ENCODE measurements at places on chromosomes 2 and 18.

GRCh38 chr2:27829791-27830190, 58.3 kb downstream of the MRPL33 start:
- no peak for DNase-seq

GRCh38 chr18:10306779-10307178, 147.7 kb upstream of the APCDD1 start:
- DNase-seq = no peak

GRCh38 chr18:75160364-75160763, 48.6 kb downstream of the PTGR3 start:
- no peak for DNase-seq

DNA sequence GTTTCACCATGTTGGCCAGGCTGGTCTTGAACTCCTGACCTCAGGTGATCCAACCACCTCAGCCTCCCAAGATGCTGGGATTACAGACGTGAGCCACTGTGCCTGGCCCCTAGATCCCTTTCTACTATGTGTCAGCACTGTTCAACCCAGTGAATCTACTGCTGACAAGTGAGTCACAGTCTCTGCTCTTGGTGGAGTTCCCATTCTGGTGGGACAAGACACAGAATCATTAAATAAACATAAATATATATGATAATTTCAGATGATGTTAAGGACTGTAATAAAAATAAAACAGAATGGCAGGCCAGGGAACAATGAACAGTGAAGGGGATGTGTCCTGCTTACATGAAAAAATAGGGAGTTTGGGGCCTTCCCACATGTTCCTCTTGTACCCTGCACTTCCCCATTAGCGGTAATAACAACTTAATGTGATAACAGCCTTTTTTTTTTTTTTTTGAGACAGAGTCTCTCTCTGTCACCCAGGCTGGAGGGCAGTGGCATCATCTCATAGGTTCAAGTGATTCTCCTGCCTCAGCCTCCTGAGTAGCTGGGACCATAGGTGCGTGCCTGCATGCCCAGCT, 112.2 kb downstream of the CPO start:
- DNase-seq = no peak

GRCh38 chr2:62423883-62424458, 82.0 kb downstream of the TMEM17 start:
- no peak for DNase-seq

GRCh38 chr18:40810372-40810771, 1144.7 kb upstream of the PIK3C3 start:
- no peak for DNase-seq

- no peak for DNase-seq
These were observed 103.3 kb upstream of the SLC38A11 start for GRCh38 chr2:165058476-165059265.

DNA sequence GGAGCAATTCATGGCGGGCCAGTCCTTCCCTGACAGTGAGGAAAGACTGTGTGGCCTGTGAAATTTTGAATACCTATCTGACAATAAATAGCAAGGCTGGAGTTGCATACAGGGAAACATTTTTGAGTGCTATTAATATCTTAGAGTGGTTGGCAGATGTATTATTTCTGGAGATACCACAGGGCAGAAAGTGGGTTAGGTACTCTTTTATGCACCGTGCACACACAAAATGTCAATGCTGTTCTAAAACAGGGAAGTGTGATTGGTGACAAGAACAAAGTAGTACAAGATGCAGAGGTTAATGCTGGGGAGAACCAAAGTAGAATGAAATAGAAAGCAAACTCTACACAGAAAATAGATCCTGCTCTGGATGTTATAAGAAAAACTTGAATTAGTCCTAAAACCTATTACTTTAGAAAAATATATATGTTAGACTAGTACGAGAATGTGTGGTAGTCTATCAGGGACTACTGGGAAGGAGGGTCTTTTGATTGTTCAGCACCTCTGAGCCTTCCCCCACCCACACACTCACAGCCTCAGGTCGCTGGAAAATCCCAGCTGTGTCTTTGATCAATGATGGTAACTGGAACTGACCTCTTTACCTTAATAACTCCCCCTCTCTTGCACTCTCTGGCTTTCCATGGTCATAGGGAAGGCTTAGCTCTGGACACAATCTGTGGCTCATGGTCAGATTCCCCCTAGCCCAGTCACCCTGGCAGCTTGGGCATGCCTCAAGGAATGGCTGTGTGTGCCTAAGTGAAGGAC, 58.2 kb downstream of the SERPINB8 start:
- DNase-seq = no peak

DNA sequence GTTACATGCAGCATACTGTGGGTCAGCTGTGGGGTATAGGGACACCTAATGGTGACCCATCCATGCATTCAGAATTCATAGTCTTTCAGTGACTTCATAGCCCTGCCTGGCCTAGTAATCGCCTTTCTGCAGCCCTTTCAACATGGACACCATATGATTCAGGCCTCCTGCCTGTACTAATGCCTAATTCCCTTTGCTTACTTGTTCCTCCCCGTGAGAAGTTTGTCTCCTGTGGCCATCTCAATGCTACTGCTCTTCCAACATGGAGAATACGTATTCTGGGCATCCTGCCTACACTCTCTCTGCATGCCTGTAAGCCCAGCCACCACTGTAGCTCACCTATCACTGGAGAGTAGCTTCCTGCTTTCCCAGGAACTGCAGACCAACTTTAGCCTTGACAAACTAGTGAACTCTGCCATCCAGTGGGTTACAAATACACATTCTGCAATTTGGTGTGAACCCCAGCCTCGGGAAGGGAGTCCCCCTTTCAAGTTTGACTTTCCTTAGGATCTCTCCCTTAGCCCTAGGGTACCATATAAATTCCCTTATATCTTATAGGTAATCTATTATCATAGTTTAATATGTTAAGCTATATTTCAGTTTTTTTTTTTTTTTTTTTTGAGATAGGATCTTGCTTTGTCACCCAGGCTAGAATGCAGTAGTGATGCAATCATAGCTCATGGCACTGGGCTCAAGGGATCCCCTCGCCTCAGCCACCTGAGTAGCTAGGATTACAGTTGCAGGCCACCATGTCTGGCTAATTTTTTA, 22.3 kb downstream of the M1AP start:
- DNase-seq = no peak

DNA sequence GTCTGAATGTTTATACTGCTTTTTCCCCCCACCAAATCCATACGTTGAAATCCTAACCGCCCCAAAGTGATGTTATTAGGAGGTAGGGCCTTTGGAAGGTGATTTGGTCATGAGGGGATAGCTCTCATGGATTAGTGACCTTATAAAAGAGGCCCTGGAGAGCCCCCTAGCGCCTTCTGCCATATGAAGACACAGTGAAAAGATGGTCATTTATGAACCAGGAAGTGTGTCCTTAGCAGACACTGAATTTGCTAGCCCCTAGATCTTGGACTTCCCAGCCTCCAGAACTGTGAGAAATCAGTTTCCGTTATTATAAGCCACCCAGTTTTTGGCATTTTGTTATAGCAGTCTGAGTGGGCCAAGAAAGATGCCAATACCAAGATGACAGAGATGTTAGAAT, 7.2 kb upstream of the TSN start:
- DNase-seq = no peak

DNA sequence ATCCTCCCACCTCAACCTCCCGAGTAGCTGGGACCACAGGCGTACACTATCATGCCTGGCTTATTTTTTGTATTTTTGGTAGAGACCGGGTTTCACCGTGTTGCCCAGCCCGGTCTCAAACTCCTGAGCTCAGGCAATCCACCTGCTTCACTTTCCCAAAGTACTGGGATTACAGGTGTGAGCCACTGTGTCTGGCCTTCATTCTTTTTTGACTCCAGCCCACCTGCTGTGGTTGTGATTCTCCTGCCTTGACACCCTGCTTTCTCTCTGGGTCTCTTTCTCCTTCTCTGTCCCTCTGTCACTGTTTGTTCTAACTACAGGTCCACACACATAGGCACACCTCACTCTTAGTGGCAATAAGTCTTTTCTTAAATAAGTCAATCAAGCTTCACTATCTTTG, 85.3 kb downstream of the FTCDNL1 start:
- DNase-seq = no peak

GRCh38 chr18:2222270-2223185, 348.8 kb downstream of the METTL4 start:
- DNase-seq = no peak

DNA sequence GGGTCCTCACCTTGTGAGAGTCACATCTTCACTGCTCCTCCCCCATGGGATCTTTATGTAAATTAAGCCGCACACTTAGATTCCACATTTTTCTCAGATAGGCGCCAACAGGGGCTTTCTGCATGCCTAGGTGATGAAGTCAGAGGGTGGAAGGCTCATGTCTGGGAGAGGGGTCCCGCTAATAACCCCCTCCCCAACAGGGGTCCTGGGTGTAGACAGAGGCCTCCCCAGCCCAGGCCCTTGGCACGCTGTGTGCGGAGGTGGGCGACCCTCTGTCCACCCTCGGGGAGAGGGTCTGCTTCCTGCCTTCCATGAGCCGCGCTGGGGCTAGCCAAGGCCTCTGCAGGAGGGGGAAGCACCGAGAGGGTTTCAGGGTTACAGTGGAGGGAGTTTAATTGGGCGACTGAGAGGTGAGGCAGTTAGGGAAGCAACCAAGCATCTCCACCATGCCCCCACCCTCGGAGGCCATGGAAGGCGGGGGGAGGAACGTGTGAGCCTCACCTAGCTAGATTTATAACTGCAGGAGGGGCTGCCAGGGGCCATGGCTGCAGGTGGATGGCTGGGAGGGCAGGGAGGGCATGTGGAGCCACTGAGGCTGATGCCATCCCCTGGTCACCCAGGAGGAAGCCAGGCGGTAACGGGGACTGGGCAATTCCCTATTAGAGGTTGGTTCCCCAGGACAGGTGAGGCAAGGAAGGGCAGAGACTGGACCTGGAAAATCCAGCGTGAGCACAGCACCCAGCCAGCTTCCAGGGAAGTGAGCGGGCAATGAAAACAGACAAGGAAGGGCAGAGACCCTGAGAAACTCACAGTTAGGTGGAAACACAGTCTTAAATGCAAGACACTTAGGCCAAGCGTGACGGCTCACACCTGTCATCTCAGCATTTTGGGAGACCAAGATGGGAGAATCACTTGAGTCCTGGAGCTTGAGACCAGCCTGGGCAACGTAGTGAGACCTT, 7.7 kb upstream of the PXDN start:
- DNase-seq = no peak

GRCh38 chr2:188576006-188576405, 284.3 kb downstream of the GULP1 start:
- DNase-seq = no peak

GRCh38 chr2:225766431-225766830, 366.9 kb downstream of the NYAP2 start:
- DNase-seq = no peak

GRCh38 chr18:60984510-60984909, 348.7 kb upstream of the CDH20 start:
- DNase-seq = no peak

DNA sequence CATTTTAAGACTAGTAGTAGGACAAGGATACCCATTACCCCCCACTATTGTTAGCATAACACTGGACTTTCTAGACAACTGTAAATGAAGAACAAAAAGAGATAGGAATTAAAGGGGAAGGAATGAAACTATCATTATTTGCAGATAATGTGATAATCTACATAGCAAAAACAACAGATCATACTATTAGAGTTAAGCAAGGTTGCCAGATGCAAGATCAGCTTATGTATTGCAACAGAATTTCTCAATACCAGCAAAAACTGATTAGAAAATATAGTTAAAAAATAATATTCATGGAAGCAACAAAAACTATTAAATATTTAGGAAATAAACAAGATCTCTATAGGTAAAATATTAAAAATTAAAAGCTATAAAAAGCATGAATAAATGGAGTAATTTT, 194.4 kb upstream of the SPRED2 start:
- no peak for DNase-seq

GRCh38 chr2:135142323-135142722, 90.2 kb downstream of the RAB3GAP1 start:
- no peak for DNase-seq

GRCh38 chr18:35512761-35513160, 15.0 kb upstream of the INO80C start:
- no peak for DNase-seq

DNA sequence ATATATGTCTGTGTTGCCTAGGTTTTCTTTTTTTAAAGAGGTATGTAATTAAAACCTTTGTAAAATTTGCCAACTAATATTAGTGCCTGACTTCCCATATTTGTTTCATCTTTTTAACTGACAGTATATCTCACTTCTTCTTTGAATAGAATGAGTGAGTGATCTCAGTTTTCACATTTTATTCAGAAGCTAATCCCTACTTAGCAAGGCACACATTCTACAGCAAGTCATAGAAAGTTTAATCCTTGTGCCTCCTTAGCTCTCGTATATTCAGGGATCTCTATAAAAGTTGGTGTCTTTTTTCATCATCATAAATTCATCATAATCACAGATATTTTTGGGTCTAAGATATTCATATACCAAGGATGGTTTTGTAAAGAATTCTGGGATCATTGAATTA, 66.6 kb downstream of the RIF1 start:
- no peak for DNase-seq

GRCh38 chr2:236809716-236810115, 240.1 kb downstream of the ACKR3 start:
- DNase-seq = no peak

- no peak for DNase-seq
These were observed 536 bp downstream of the ELP2 start for GRCh38 chr18:36130039-36130831.

GRCh38 chr2:3483227-3483985, 35.9 kb downstream of the ADI1 start:
- DNase-seq = no peak

- DNase-seq = no peak
These were observed 108.1 kb downstream of the UGGT1 start for GRCh38 chr2:128199141-128199540.

DNA sequence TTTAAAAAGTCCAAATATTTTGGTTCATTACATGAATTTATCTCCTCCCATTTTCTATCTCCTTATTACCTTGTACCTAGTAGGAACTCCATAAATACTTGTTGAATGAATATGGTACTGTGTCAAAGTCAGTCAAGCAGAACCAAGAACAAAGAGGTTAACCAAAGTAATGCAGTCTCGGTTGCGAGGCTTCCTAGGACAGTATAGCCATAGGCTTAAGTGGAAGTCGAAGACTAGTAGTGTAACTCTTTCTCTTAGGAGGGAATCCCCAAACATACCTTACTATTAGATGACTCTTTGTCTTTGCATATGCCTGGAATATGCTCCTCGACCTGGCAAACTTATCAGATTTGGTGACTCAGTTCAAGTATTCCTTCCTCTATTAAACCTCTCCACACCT, 4.8 kb downstream of the LIPT1 start:
- no peak for DNase-seq

DNA sequence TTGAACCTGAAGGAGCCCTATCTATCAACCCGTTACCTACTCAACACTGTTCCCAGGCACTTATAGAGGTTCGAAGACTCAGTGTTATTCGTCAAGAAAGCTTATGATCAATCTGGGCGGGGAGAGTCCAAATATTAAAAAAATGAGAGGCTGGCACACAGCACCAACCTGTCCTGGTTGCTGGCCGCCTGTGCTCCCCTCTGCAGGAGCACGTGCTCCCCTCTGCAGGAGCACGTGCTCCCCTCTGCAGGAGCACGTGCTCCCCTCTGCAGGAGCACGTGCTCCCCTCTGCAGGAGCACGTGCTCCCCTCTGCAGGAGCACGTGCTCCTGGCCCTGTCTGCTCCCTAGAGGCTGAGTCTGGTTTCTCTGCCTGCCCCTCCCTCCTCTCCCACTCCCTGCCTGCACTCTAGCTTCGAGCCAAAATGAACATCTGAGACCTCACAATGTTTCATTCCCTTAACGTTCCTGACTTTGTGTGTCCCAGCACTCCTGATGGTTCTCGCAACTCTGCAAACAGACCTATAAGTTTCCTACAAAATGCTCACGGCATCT, 614.0 kb upstream of the ID2 start:
- DNase-seq = no peak
